WERI-Rb-1 (cell line): ENCODE measurements at places on chromosomes 11 and 22.
A peak's percentile ranks its signal among the peaks of the same experiment; 100 is the strongest.

GRCh38 chr11:79794484-79795393 is 353.9 kb upstream of the TENM4 start:
- no peak for DNase-seq

- no peak for DNase-seq
Measured at GRCh38 chr11:76067099-76067498, 139.2 kb downstream of the WNT11 start.

DNA sequence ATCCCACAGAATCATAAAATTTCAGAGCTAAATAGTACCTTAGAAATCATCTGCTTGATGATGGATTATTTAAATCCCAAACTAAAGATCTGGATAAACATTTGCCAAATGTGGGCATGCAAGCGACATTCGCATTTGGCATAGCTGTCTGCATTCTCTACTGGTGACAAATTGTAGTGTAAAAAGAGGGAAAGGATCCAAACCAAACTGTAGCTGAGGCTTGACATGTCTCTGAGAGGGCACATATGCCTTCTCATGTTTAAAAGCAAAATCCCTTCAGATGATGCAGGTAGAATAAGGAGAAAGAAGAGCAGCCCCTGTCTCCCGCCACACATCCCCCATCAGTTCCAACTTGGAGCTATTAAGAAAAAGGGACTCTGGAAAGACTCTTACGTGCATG is 257.5 kb upstream of the MTNR1B start:
- no peak for DNase-seq

DNA sequence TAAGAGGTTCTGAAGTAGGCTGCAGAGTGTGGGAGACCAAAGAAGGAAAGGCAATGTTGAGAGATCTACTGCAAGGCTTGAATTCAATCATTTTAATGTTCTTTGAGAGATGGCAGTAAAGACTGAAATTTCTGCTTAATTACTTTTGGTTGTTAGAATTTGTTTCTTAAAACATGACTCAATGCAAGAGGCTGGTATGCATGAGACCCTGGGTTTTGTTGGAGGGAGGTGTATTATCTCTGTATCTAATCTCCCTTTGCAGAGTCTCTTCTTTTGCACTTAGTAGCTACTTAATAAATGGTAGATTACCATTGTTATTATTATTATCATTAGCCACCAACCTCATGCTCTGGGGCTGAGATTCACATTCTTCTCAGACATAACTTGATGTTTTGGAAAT is 87.4 kb upstream of the DRD2 start:
- DNase-seq, result no peak

GRCh38 chr11:94128291-94128745 is 323 bp upstream of the PANX1 start:
- DNase-seq, result no peak

DNA sequence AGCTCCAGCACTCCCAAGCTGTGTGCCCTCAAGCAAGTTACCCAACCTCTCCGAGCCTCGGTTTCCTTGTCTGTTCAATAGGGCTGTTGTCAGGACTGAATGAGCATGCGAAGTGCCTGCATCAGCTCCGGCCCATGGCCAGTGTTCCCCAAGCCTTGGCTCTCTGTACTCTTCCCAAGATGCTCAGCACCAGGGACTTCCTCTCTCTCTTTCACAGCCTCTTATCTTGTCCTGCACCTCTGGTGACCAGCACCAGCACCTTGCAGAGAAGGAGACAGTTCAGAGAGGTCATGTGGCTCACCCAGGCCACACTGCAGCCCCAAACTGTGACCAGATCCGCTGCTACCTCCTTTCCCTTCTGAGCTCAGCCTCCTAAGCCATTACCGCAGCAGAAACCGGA is 120.3 kb upstream of the ANO1 start:
- no peak for DNase-seq

DNA sequence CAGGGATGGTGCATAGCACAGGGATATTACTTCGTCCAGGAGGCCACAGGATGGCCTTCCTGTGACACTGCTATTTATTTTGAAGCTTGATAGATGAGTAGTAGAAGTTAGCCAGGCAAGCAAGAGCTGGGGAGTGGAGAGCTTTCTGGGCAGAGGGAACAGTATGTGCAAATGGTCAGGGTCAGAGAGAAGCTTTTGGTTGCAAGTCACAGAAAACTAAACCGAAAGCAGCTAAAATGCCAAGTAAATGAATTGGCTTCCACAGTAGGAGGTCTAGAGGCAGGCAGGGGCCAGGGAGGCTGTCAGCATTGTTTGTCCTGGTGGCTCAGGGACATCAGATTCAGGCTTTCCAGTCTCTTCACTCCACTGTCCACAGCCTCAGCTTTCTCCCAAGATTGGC is 247.5 kb downstream of the GRIK4 start:
- DNase-seq, result no peak

DNA sequence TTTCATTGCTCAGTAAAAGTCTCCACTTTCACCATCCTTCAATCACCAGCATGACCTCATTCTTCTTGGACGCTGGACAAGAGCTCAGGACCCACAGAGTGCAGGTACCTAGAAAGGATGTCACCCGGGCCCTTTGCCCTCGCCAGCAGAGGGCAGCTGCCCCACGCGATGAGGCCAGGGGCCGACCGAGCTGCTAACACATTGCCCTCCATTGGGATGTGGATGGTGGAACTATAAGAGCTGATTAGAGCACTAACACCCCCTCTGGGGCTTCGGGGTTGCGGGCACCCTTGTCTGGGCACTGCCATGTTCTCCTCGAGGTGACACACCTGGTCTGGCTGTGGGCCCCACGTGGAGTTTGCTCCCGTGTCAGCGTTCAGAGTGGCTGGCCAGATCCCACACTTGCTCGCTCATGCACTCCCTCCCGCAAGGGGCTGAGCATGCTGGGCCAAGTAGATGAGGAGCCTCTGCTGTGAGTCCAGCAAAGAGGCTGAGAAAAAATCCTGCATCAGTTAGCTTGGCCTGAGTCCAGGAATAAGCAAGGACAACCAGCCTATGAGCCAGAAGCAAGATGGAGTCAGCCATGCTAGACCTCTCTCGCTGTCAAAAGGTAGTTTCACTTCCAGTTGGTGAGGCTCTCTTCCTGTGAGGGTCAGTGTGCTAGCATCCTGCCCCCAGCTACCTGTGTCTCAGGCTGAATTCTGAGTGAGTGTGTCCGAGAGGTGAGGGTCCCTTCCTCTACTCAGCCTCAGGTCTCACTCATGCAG is 9.8 kb downstream of the KRTAP5-6 start:
- no peak for DNase-seq

- DNase-seq, result no peak
Measured at GRCh38 chr11:503179-503981, 3.7 kb downstream of the RNH1 start.

DNA sequence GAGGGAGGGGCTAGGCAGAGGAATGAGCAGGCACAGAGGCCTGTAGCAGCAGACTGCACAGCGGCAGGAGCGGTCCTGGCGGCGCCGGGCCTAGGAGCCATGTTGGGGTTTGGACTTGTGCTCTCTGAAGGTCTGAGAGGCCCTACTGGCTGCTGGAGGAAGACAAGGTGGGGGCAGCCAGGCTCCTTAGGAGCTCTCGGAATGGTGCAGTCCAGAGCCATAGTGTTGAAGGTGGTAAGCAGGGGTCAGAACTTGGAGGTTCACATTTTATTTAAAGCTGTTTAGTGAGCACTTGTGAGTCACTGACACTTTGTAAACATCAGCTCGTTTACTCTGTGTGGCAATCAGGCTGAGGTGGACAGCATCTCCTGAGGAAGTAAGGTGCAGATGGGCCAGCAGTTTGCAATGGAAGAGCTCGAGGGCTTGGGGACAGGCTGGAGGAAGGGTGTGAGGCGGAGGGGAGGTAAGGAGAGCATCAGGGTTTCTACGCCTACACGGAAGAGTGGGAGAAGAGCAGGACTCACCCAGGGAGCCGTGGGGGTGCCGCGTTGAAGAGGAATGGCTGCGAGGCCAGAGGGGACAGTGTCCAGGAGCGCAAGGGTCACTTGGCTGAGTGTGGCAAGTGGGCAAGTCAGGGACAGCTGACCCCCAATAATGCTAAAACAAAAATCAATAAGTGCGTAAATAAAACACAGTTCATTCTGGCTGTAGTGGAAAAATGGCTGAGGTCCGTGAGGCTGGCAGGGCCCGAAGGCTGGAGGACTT is 10.0 kb upstream of the TMEM191C start:
- no peak for DNase-seq

GRCh38 chr11:96748639-96749370 is 359.0 kb downstream of the JRKL start:
- no peak for DNase-seq

GRCh38 chr11:102470251-102470650 is 17.7 kb upstream of the TMEM123 start:
- no peak for DNase-seq

DNA sequence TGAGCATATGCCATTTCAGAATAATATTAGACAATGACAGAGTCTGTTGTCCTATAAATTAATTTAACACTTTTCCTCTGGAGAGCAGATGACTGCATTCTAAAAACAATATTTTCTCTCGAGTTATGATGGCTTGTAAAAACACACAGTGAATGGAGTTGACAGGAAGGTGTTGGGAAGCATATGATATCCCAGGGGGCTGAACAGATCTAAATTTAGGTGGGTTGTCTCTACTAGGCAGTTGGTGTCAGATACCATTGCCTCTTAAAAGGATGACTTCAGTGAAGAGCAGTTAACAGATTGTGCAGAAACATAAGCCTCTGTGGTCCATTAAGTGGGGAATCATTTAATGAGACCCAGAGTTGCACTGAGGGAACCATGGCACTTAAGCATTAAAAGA is 30.7 kb downstream of the SVIP start:
- no peak for DNase-seq

GRCh38 chr22:17734187-17734586 is 40.1 kb downstream of the BID start:
- DNase-seq, result no peak

DNA sequence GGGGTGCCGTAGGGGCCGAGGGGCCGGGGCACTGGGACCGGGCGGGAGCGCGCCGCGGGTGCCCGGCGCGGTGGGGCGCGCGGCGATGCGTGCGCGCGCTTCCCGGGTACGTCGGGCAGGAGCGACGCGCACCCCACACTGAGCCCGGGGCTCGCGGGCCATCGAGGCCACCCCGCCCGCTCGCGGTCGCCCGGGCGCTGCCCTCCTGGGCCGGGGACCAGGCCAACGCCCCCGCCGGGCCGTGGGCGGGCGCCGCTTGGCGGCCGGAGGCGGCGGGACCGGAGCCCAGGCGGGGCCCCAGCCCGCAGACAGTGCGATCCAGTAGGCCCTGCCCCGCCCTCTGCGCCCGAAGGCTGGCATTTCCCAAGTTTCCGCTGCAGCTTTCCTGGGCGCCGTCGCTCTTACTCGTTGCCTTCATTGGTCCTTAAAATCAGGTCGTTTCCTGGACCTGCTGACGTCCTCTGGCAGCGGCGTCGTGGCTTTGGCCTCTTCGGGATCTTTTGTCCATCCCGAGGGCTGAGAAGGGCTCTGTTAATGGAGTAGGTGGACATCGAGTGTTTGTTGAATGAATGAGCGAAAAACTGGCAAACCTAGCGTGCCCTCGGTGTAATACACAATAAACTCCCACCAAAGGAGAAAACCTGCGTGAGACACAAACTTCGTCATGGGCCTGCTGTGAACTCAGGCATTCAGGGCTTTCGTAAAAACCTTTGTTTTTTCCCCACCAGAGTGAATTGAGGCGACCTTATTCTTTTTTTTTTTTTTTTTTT is 638 bp downstream of the PARVA start:
- peak; percentile 39 for DNase-seq

GRCh38 chr22:17773606-17774205 is 563 bp downstream of the BID start:
- DNase-seq, result peak; percentile 74

GRCh38 chr11:94771951-94772350 is 3.8 kb downstream of the AMOTL1 start:
- no peak for DNase-seq

DNA sequence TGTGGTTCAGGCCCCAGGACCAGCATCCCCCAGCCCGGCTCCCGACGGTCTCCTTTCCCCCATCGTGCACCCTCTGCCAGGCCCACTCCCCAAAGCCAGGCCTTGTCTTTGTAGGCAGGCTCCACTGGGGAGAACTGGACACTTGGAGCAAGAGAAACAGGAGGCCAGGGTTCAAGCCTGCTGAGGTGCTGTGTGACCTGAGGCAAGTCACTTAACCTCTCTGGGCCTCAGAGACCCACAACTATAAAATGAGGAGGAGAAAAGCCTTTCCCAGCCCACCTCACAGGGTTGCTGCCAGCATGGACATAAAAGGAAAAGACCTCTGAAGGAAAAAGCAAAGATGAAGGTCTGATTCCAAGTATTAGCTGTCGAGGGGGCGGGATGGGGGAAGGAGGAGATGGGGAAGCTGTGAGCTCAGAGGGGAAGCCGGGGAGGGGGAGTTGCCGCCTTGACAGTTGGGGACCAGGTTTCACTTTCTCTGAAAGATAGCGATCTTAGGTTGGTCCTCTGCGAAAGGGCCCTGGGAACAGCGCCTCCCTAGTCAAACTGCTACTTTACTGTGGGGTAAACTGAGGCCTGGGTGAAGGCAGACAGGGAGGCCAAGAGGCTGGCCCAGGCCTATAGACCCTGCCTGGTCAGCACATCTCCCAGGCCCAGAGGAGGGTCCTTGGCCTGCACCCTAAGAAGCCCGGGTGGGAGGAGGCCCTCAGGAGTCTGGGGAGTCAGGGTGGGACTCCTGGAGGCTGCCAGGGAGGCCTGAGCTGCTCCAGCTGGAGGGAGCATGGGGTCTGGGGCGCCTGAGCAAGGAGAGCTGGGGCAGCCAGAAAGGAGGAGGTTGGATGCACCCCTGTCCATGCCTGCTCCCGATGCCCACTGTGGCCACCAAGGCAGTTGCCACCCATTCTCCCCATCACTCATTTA is 991 bp upstream of the OSM start:
- DNase-seq, result no peak

- no peak for DNase-seq
Measured at GRCh38 chr11:8209208-8209807, 40.5 kb upstream of the RIC3 start.

DNA sequence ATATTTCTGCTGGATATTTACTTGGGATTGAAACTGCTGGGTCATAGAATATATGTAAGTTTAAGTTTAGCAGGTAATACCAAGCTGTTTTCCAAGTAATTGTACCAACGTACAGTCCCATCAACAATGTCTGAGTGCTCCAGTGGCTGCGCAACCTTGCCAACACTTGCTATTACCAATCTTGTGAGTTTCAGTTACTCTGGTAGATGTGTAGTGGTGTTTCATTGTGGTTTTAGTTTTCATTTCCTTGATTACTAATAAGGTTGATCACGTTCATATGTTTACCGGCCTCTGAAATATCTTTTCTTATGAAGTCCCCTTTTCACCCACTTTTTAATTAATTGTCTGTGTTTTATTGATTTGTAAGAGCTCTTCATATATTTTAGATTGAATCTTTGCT is 370.6 kb upstream of the CADM1 start:
- no peak for DNase-seq

DNA sequence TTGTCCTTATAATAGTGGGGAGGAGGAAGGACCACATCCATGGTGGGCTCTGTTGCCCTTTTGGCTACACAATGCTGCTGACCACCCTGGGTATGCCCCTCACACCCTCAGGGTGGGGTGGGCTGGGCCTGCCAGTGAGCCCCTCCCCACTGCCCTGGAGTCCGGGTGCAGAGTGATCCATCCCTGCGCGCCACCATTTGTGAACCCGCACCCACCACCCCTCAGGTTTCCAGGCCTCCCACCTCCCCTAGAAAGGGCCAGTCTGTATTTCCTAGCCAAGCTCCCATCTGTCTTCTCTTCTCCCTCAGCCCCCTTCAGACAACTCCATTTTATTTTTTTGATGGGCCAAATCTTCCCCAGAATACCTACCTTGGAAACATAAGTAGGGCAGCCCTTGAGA is 25.0 kb downstream of the MS4A10 start:
- no peak for DNase-seq

GRCh38 chr22:17943533-17944249 is 80.7 kb downstream of the MICAL3 start:
- DNase-seq, result no peak
